ENCODE measurements at places on chromosomes 13 and 19.

GRCh38 chr13:50594276-50595051, 249.0 kb downstream of the DLEU7 start:
- DNase-seq: no peak

- DNase-seq: no peak
Observed at GRCh38 chr19:33161201-33161600, 29.3 kb downstream of the WDR88 start.

GRCh38 chr13:48159826-48160225, 64.9 kb upstream of the MED4 start:
- DNase-seq: no peak

DNA sequence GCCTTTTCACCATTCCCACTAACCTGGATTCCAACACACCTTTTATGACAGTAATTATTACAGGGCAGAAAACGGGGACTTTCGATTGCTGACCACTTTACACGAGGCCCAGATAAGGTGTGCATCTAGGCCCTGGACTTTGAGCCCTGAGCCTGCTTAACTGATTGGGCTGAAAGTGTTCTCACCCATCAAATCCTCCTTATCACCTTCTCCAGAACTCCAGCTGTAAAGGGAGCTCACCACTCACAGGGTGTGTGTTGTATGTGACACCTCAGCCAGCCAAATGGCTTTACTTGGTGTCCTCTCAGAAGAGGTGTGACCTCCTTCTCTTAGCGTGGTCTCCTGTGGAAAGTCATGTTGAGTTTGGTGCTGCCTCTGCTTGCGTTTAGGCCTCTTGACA, 36.5 kb downstream of the SIPA1L3 start:
- no peak for DNase-seq

DNA sequence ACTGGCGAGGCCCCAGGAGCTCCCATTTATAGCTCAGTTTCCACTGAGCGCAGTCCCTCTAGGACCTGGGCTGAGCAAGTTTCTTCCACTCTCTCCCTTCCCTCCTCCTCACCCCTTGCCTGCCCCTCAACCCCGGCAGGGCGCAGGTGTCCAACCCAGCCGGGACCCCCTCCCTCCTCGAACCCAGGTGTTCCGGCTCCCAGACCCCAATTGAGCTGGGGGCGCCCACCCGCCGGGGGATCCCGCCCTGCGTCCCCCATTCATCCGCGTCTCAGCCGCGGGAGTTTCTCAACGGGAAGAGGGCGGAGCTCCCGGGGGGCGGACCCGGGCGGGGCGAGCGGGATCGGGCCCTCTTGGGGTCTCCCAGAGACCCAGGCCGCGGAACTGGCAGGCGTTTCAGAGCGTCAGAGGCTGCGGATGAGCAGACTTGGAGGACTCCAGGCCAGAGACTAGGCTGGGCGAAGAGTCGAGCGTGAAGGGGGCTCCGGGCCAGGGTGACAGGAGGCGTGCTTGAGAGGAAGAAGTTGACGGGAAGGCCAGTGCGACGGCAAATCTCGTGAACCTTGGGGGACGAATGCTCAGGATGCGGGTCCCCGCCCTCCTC, at the start of gene KIRREL2:
TSS of gene KIRREL2 (plus strand) at position 366 of the 604 bp plus-strand sequence. CDS start at position 575, 209 bp downstream.
- DNase-seq: peak; percentile 70

DNA sequence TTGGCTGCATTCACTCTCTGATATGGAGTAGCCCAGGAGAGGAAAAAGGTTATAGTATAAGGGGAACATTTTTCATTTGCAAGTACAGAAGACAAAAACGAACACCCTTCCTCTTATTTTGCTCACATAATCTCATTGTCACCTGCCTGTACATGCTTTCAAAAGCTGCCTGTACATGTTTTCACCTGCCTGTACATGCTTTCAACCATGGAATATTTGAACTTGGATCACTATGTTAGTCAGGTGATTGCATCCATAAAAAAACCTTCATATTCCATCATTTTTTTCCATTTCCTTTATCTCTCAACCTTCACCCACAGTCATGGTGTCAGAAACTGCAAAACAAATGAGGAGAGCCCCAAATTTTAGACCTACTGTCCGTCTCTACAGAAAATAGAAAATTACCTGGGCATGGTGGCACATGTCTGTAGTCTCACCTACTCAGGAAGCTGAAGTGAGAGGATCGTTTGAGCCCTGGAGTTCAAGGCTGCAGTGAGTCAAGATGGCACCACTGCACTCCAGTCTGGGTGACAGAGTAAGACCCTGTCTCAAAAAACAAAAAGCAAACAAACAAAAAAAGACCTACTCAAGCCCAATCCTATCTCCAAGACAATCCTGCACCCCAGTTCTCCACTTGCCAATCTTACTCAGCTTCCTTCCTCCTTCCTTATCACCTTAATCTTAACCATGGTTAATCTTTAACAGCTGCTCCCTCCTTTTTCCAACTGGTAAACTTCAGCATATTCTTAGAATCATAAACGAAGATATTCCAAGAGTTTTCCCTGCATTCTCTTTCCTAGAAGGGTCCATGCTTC, 11.6 kb downstream of the IGFL2 start:
- no peak for DNase-seq

- no peak for DNase-seq
Observed at GRCh38 chr19:4454747-4455718, 2.6 kb downstream of the UBXN6 start.

DNA sequence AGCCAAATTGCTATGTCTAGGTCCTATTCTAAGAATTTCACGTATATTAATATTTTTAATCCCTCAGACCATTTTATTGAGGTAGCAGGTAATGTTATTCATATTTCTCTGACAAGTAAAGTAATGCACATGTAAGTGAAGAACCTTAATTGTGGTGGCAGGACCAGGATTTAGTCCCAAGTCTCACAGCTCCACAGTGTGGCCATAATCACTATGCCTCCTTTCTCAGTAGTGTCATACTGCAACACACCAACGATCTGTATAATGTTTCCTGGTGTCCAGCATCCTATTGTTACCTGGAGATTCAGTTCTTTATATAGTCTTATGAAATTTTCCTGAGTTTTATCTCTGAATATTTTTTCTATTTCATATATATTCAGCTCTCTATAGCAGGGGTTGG, 340.3 kb downstream of the OLFM4 start:
- DNase-seq: no peak

DNA sequence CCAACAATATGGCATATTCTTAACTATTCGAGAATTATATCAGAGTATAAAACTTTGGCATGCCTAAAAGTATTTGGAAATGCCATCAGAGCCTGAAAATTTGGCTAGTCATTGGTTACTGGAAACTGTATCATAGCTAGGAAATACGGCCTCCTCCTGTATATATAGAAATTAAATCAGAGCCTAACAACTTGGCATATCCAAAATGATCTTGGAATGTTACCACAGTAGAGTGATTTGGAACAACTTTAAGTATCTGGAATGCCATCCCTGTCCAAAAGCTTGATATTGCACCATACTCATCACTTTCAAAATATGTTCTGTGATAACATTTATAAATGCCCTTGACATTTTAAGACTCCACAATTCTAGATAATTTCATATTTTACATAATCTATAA, 335.8 kb downstream of the SLITRK1 start:
- DNase-seq: no peak

- no peak for DNase-seq
Observed at GRCh38 chr19:1522061-1522460, 1.8 kb upstream of the PLK5 start.

DNA sequence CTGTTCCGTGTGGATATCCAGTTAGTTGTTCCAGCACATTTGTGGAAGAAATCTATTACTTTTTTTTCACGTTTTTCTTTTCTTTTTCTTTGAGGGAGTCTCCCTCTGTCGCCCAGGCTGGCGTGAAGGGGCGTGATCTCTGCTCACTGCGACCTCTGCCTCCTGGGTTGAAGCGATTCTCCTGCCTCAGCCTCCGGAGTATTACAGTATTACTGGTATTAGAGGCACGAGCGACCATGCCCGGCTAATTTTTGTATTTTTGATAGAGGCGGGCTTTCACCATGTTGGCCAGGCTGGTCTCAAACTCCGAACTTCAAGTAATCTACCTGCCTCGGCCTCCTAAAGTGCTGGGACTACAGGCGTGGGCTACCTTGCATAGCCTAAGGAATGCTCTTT, 43.6 kb downstream of the ZNF611 start:
- DNase-seq: no peak

GRCh38 chr19:51689751-51690453, 3.2 kb upstream of the SPACA6 start:
- DNase-seq: peak; percentile 97

DNA sequence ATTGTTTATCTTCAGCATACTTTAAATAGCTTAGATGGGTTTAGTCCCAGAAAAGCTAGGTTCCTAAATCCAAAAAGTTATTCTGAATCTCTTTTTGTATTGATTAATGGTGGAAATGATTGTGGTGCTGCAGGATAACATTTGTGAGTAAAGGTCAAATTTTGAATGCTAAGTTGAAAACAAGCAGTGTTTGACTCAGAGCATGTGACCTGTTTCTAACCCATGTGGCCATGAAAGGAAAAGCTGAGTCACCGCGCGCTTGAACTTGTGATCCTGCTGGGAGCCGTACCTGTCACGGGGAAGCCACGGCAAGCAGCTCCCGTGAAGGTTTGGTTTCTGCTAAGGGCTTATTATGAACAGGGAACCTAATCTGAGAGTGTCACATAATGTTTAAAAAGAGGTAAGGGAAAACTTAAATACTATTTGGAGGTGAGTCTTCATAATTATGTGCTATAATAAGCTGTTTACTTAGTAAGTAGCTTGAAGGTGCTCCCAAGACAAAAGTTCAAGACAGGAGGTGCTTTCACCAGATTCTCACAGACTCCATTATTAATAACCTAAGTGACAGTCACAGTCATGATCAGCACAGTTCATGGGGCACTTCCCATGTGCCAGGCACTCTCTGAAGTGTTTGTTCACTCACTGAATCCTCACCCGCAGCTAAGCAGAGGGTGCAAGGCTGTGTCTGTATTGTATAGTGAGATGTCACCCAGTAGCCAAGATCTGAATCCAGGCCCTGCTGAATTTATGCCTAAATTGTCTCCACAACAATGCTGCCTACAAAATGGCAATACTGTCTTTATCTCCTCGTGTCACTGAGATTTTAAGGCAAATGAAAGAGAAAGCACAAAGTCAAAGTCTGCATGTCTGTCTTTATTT, 286.5 kb downstream of the MYO16 start:
- DNase-seq: peak; percentile 86

DNA sequence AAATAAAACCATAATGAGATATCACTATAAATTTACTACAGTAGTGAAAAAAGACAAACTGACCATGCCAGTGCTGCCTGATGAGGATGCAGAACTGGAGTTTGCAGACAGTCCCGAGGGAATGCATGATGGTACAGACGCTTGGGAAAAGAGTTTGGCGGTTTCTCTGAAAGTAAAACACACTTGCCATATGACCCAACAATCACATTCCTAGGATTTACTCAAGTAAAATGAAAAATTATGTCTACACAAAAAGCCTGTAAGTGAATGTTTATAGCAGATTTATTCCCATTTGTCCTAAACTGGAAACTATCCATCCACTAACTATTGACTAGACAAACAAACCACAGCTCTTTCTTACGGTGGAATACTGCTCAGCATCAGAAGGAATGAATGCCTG, 271.0 kb downstream of the DNAJC15 start:
- no peak for DNase-seq

GRCh38 chr13:94658926-94659597, 53.3 kb downstream of the SOX21 start:
- no peak for DNase-seq

- peak; percentile 71 for DNase-seq
Observed at GRCh38 chr19:40689339-40690049, 957 bp downstream of the NUMBL start.

- DNase-seq: no peak
Observed at GRCh38 chr19:47768604-47769003, 9.9 kb upstream of the SELENOW start.

- DNase-seq: peak; percentile 89
Observed at GRCh38 chr19:18364826-18365528, 21.0 kb upstream of the GDF15 start.

DNA sequence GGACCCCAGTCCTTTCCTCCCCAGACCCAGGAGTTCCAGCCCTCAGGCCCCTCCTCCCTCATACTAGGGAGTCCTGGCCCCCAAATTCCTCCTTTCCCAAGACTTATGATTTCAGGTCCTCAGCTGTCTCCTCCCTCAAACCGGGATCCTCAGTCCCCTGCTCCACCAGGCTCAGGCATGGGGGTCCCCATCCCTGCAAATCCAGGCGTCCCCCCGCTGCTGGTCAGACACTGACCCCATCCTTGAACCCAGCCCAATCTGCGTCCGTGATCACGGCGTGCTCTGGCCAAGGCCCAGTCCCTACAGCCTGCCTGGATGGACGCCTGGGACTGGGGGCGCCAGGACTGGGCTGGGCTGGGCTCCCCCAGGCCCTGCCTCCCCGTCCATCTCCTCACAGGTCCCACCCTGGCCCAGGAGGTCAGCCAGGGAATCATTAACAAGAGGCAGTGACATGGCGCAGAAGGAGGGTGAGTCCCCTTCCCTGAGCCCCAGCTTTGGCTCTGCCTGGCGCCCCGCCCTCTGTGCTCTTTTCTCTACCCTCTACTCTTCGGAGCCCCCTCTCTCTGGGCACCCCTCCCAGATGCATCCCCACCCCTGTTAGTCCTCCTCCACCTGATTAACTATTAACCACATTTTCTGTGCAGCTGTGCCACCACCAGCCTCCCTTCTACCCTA, 672 bp downstream of the HPN start:
- DNase-seq: no peak

DNA sequence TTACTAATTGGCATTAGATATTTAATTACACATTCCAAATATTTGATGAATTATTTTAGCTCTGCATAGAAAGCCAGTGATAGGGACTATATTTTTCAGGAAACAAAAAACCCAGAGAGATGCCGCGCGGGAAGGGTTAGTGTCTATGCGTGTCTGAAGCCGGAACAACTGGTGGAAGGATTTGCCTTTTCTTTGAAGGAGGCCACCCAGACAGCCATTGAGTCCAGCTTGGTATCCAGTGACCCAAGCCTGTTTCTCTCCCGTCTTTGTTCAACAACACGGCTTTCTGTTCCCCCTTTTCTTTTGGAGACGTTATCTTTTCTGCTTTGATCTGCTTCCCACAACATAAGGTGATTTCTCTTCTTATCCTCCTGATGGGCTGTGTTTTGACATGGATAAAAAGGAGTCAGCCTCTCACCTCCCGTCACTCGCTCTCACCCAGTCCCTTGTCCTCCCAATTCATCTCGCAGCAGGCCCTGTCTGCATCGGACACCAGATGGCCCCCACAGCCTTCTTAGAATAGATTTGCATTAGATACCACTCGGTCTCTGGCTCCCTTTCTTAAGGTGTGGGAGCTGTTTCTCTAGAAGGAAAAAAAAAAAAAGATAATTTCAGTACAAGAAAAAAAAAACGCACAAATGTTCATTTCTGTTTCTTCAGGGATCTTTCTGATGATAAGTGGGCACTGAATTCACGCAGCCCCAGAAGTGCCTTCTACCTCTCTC, 361.8 kb downstream of the ZNF536 start:
- DNase-seq: no peak

All from islet precursor cell (in vitro differentiated cells).